ENCODE measurements at places on chromosomes 3 and 15. TPM values are rescaled to one million over a fixed set of nuclear protein-coding genes. Genes with fewer than 3 reads are reported as not detected.

Gene UPK1B
- not detected for total RNA-seq

DNA sequence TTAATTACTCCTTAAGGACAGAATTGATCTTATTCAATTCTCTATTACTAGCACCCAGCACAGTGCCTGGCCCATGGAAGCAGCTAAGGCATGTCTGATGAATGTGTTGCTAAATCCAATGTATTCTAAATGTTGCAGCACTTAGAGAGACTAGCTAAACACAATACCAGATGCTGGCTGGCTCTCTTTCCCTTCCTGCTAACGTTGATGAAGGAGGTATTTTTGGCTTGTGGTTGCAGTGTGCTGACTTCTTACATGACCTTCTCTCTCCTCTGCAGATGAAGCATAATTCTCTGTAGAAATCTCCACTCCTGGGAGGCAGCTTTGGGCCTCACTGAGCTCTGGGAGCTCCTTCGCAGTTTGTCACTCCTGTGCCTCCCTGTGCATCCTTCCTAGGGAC, 183.6 kb downstream of the PEX5L start:
- no peak for DNase-seq

- no peak for DNase-seq
Observed at GRCh38 chr3:60309539-60310268, 941.5 kb downstream of the FHIT start.

- DNase-seq = peak; percentile 61
Observed at GRCh38 chr15:79168922-79169456, 78.4 kb upstream of the RASGRF1 start.

GRCh38 chr15:89777782-89778380, 1.7 kb downstream of the MESP2 start:
- no peak for DNase-seq

- DNase-seq = no peak
Observed at GRCh38 chr15:89139613-89140499, 51.6 kb downstream of the ABHD2 start.

- DNase-seq = no peak
Observed at GRCh38 chr3:50395070-50395860, 35.9 kb upstream of the TMEM115 start.

- no peak for DNase-seq
Observed at GRCh38 chr15:100082761-100083402, 258.9 kb downstream of the ADAMTS17 start.

DNA sequence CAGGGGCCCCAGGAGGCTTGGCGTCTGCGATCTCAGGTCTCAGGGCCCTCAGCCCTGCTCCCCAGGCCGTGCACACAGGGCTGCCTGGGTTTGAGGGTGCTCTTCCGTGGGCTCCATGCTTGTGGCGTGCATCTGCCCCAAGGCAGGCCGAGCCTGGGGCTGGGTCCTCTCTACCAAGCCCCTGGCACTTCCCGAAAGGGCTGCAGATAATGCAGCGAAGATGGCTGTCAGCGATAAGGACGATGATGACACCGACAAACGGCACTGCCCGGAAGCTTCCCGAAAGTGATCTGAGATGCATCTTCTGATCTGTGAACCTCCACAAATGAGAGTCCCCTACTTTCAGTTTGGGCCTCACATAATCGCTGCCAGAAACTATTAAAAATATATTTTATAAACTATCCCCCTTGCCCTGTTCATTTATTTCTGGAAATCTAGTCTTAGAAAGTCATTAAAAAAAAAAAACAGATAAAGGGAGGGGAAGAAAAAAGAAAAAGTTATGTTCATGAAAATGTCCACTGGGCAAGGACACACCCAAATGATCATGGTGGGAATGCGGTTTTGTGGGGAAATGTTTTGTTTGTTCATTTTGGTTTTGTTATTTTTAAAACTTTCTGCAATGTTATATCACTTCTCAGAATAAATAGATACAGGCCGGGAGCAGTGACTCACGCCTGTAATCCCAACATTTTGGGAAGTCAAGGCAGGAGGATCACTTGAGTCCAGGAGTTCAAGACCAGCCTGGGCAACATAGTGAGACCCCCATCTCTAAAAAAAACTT, 51.5 kb downstream of the RPN1 start:
- DNase-seq = no peak

GRCh38 chr15:81191701-81192100, 5.0 kb upstream of the IL16 start:
- no peak for DNase-seq

Gene SLC24A5
- total RNA-seq = not detected

- DNase-seq = no peak
Observed at GRCh38 chr15:69359722-69360121, 54.4 kb upstream of the KIF23 start.

- no peak for DNase-seq
Observed at GRCh38 chr3:105907777-105908176, 39.0 kb upstream of the CBLB start.

DNA sequence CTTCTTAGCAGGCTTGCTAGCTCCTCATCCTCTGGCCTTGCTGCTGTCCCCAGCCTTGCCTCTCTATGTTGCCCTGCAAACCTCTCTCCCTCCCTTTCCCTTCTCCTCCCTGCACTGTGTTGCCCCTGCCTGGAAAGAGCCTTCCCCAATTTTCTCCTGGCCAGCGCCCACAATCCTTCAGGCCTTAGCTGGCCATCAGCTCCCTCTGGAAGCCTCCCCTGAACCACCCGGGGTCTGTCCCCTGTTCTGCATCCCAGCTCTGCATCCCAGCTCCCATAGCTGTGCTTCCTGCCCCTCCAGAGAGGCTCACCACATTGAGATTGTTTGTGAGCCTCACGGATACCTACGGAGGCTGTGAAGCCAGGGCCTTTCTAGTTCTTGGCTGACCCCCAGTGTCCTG, 23.7 kb downstream of the FAM3D start:
- DNase-seq = no peak

Gene CYP1A2
- total RNA-seq = not detected

GRCh38 chr3:61532739-61533500, 28.5 kb upstream of the PTPRG start:
- DNase-seq = no peak

Data from Daoy (cell line).